ENCODE measurements at places on chromosomes 7 and 10.

- no peak for DNase-seq
Measured at GRCh38 chr7:157972914-157973313, 614.7 kb downstream of the PTPRN2 start.

- DNase-seq: peak; percentile 52
Measured at GRCh38 chr7:80960244-80960795, 41.5 kb upstream of the SEMA3C start.

DNA sequence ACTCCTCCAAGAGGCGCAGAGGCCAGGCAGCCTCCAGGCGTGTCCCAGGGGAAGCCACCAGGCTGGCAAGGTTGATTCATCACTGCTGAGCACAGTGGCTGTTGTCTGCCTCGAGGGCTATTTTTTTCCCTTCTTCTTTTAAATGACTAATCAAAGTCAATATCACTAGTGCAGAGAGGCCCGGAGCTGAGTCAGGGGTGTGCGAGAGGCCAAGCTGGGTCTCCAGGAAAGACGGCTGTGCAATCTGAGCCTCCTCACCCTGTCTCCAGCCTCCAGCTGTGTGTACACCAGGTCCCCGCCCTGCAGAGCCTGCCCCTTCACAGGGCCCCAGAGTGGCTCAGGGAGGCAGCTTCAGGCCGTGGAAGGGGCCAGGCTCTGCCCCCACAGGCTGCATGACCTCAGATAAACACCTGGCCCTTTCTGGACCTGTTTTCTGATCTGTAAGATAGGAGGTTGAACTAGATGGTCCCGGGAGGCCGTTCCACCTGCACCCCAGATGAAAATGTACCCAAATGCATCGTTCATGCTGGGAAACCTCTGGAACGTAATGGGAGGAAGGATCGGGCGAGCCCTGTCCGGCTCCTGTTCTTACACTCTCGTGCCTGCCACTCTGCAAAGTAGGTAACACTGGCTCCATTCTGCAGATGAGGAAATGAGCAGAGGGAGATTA lies 3.7 kb downstream of the STX1A start:
- DNase-seq: peak; percentile 71

DNA sequence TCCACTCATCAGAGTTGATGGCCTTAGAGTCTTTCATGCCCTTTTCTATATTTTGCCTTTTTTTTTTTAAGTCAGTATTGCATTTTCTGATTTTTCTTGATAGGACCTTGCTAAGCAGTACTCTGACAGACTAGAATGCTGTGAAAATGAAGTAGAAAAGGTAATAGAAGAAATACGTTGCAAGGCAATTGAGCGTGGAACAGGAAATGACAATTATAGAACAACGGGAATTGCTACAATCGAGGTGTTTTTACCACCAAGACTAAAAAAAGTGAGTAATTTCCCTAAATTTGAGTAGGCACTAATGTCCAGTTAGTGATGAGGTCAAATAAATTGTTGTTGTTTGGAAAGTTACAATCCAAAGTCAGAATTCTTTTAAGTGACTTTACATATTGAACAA lies 7.4 kb downstream of the NUB1 start:
- DNase-seq: no peak

GRCh38 chr10:60006062-60006461 lies 99.7 kb upstream of the CCDC6 start:
- DNase-seq: no peak
